ENCODE measurements at places on chromosomes 13 and 19.

DNA sequence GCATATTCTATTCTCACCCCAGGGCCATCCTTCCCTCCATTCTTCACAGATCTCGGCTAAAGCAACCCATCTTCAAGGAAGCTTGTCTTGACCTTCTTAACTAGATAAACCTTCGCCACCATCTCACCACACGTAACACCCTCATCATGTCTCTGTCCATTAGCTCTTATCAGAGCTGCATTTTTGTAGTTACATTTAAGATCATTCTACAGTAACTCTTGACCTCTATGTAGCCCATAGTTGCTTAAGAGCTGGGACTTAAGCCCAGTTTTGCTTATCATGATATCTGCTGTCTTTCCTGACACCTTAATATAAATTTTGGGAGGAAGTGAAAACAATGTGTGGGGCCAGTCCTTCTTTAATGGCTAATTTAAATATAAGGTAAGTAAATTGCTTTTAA is 345.1 kb downstream of the MTUS2 start:
- DNase-seq, result no peak

- DNase-seq, result no peak
These were observed 16.7 kb downstream of the YIPF2 start for GRCh38 chr19:10911579-10912363.

DNA sequence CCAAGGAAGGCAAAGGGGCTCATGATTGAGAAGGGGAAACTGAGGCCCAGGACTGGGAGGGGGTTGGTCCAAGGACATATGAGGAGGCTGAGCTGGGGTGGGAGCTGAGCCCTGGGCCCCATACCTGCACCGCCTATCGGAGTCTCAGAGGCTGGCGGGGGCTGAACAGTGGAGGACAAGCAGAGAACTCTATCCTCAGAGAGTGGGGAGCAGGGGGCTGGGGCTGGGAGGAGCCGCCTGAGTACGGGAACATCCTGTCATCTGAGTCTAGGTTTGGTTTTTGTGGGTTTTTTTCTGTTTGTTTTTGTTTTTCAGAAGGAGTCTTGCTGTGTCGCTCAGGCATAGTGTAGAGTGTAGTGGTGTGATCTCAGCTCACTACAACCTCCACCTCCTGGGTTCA is 6.2 kb downstream of the ARRDC2 start:
- DNase-seq, result no peak

DNA sequence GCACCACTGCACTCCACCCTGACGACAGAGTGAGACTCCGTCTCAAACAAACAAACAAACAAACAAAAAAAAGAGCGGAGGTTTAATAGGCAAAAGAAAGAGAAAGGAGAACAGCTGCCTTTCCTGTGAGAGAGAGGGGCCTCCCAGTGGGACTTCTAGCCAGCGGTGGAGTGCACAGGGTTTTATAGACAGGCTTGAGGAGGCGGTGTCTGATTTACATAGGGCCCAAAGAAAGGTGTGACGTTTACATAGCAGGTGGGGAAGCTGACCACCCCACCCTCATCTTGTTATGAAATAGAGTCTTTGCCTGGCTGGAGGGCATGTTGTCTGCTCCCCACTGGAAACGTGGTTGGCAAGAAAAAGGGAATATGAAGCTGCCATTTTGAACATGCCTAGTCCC is 106.0 kb upstream of the CSNK1A1L start:
- no peak for DNase-seq
